ENCODE measurements at places on chromosomes 11 and 22.

DNA sequence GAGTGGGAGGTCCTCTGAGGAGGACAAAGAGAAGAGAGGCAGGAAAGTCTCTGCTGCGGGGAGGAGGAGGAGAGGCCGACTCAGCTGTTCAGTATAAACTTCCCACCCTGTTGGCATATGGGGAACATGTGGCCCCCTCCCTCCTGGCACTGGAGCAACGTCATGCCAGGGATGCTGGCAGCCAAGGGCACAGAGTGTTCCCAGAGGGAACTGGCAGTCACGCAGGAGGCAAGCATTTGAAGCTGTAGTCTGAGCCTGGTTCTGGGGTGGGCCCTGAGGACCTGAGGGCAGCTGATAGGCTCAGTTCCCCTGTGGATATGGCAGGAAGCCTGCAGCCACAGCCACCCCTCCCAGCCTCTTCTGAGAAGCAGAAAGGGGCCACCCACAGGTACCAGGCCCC, 67.1 kb upstream of the TSPAN18 start:
- no peak for DNase-seq

DNA sequence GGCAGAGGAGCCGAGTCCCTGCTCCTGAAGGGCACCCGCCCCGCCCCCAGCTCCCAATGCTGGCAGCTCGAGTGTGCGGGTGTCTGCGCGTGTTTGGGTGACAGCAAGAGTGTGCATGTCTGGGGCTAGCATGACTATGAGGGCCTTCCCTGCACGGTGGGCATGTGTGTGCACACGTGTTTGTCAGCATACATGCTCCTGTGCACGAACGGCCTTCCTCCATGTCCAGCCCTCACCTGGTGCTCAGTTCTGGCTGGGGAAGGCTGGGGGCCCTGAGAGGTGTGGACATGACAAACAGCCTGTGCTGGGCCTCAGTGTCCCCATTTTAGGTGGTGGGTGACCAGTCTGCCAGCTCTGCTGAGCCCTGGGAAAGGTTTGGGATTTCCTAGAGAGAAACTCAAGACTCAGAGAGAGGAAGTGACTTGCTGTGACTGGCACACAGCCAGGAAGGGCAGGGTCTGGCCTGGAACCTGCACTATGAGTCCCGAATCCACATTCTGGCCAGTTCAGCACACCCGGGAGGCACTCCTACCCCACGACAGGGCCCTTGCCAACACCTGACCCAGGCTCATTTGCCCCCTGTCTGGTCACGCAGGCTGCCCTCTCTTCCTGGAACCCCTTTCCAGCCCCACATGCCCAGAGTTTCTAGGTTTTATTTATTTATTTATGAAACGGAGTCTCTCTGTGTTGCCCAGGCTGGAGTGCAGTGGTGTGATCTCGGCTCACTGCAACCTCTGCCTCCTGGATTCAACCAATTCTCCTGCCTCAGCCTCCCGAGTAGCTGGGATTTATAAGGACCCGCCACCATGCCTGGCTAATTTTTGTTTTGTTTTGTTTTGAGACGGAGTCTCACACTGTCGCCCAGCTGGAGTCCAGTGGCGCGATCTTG, 3.3 kb upstream of the SHISA8 start:
- DNase-seq, result peak; percentile 73

DNA sequence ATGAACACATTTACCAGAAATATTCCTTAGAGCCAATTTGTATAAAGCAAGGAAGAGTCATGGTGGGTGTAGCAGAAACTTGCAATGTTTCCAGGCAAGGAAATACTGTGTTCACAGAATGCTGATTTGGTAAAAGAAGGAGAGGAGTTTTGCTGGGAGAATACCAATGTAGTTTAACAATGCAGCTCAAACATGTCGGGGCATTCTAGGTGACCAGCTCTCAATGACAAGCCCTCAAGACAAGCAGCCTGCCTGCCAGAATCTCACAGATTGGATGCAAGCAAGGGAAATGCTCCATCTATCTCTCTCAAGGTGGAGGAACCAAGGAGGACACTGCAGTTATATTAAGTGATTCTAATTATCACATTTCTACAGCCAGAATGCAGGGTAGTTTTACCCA, 190.4 kb downstream of the MAML2 start:
- DNase-seq, result no peak

GRCh38 chr22:17862646-17863181, 88.4 kb upstream of the BID start:
- peak; percentile 60 for DNase-seq

DNA sequence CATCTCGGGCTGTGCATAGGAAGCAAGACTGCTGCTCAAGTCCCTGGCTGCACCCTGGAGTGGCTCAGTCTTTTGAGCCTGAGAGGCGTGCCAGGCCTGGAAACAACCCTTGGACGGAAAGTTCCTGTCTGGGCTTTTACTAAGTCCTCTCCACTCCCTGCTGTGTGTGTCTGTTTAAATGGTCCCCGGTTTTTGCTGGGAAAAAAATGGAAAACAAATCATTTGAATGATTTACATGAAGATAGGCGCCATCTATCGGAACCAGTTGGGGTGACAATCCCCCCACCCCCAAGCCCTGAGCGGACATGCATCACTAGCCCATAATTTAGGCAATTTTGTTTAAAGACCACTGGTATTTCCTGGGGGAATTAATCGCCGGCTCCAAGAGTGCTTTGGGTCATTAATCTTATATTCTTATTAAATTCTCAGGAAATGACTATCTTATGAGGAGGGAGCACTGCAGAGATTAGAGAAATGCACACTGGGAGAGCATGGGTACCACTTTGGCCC, 2.7 kb upstream of the GAB2 start:
- peak; percentile 85 for DNase-seq

GRCh38 chr11:60367009-60367408, 11.3 kb upstream of the MS4A7 start:
- DNase-seq, result no peak

- no peak for DNase-seq
These were observed 31.9 kb downstream of the RASSF10 start for GRCh38 chr11:13040969-13041561.

- no peak for DNase-seq
These were observed 74.6 kb upstream of the KCNQ1OT1 start for GRCh38 chr11:2774173-2775082.

DNA sequence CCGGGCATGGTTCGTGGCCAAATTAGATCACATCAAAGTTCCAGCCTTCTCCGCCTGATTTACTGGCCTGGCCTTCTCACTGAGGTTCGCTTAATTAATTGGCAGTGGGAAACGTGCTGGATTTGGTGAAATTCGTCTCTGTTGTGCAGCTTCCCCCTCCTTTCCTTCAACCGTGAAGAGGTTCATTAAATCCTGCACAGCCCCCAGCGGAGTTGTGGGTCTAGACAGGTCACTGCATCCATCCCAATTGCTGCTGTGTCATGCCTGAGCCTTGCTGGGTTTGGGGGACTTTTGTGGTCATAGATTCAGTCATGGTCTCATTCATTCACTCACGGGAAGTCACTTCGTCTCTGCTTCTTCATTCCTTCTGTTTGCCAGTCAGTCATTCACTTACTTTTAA, 90.0 kb downstream of the INSC start:
- no peak for DNase-seq

- peak; percentile 87 for DNase-seq
These were observed 14.1 kb downstream of the CREB3L1 start for GRCh38 chr11:46291441-46292150.

DNA sequence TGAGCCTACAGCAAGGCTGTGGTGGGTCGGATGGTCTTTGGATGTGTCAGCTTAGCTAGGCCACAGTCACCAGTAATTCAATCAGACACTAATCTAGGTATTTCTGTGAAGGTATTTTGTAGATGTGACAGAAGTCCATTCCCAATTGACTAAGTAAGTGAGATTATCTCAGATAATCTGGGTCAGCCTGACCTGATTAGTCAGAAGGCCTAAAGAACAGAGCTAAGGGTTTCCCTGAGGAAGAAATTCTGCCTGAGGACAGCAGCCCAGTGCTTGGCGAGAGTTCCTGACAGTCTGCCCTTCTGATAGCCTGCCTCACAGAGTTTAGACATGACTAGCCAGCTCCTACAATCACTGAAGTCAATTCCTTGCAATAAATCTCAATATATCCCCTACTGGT, 28.7 kb downstream of the GUCD1 start:
- peak; percentile 23 for DNase-seq

DNA sequence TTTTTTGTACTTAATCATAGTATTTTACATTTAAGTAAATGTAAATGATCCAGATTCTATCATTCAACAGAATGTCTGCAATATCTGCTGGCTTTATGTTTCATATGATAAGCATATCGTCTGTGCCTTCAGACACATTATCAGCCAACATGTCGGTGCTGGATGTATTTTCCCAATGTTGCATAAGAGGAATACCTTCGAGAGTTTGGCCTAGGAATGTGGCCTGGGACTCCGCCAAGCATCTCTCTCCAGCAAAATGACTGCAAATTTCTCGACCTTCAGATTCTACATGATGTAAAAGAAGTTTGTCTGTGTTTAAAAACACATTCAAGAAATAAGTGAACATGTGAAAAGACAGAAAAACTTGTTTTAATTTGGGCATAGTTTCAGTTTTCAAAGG, 6.9 kb downstream of the BDNF start:
- DNase-seq, result no peak

- no peak for DNase-seq
These were observed 20.8 kb upstream of the TH start for GRCh38 chr11:2192435-2192834.

- no peak for DNase-seq
These were observed 6.9 kb upstream of the MYO7A start for GRCh38 chr11:77121096-77121640.

DNA sequence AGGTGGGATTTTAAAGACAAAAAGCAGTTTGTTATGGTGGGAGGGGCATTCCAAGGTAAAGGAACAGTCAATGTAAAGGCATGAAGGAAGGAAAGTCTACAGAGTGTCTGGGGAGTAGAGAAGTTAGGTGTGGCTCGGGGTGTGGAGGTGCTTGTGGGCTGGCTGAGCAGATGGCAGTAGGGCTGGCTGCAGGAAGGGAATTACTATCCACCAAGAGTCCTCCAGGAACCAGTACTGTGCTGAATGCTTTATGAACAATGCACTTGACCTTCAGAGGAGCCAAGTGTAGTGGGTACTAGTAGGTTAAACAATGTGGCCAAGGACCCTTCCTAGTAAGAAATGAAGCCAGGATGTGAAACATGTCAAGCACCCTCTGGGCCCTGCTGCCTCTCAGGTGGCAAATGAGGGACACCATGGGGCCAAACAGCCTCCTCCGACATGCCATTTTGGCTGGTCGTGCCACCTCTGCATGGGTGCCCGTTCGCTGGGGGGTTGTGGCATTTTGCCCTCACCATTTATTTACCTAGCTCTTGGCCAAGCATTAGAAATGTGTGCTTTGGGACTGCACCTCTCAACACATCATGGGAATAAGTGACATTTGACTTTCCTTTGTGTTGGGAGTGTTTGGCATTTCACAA, 123.6 kb upstream of the TENM4 start:
- DNase-seq, result no peak

GRCh38 chr11:119626871-119627270, 102.1 kb downstream of the NECTIN1 start:
- DNase-seq, result no peak

- DNase-seq, result peak; percentile 50
These were observed 75.6 kb upstream of the TEAD1 start for GRCh38 chr11:12598330-12599256.

DNA sequence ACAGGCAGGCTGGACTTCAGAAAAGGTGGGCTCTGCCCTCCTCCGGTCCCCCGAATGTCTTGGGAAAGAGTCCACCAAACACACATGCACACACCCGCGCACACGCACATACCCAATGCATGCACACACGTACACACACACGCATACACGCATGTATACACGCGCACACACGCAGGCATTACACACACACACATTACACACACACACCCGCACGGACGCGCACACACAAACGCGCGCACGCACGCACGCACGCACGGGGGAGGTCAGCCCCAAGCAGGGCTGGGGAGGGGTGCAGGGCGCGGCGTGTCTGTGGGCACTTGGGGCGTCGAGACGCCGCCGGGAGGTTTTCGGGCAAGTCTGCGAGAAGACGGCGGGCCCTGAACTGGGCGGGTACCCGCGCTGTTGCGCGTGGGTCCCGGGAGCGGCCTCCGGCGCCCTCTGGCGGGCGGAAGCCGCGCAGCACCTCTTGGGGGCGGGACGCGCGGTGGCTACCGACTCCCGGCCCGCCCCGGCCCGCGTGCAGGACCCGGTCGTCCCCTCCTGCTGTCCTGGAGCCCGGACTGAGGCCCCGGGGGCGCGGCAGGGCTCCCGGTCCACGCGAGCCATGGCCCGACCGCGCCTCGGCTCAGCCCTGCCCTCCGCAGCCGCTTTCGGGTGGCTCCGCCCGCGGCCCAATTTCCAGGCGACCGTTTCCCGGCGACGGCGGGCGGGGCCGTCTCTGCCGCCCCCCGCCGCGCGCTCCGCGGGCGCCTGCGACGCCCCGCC, 3.6 kb downstream of the SEPTIN5 start:
- peak; percentile 69 for DNase-seq

- DNase-seq, result no peak
These were observed 41.9 kb upstream of the TTLL12 start for GRCh38 chr22:43228863-43229262.

DNA sequence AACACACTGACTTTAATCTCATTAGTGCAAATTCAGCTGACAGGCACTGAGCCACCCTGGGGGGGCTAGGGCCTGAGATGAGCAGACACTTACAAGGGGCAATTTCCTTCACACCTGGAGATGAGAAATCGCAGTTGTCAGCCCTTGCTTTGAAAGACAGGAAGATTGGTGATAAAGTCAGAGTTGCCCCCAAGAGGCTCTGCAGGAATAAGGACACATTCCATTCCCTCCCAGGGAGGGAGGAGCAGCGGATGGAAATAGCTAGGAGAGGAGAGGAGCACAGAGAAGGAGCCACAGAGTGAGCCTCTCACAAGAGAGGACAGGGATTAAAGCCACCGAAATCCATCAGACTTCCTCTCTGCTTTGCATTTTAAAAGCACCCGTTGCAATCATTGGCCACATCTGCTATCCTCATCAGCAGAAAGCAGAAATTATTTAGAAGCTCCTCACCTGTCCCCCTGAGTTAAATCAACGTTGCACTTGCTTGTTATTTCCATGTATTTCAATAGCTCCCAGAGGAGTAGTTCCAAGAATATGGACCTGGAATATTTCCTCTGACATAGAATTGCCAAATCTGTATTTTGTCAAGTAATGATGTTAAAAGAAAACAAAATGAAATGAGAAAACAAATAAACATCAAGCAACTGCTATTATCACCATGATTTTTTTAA, 213.7 kb downstream of the BARX2 start:
- DNase-seq, result no peak

GRCh38 chr22:39422721-39423120, 23.1 kb downstream of the TAB1 start:
- no peak for DNase-seq

GRCh38 chr11:1407668-1408067, 17.9 kb downstream of the BRSK2 start:
- DNase-seq, result no peak

GRCh38 chr11:7986768-7987559, at the start of gene EIF3F:
Gene EIF3F (plus strand): TSS chr11:7987337. CDS start chr11:7987353, 16 bp downstream.
- peak; percentile 100 for DNase-seq

All from ELR (cell line).